ENCODE measurements at places on chromosomes 7 and 10.

- no peak for DNase-seq
These were observed 133.4 kb upstream of the CSTF2T start for GRCh38 chr10:51832652-51833383.

- DNase-seq, result no peak
These were observed 128.3 kb upstream of the POT1 start for GRCh38 chr7:125057963-125058362.

- no peak for DNase-seq
These were observed 11.2 kb upstream of the CRYGN start for GRCh38 chr7:151451156-151451555.

- DNase-seq, result no peak
These were observed 6.9 kb downstream of the ATP5MF start for GRCh38 chr7:99459087-99459486.

DNA sequence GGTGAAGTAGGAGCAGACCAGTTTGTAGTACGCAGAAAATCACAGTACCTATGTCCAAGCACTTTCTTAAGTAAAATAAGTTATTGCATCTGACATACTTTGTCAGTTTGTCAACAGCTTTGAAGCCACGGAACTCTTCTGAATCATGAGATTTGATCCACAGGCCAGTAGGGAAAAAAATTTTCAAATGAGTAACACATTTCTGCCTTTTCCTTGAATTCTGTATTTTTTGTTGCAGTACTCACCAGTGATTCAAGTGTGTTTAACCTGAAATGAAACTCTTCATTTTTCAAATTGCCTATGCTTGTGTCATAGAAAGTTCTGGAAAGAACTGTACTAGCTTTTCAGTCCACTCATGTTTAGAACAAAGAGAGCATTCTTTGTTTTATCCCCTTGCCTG lies 337.7 kb downstream of the GATA3 start:
- no peak for DNase-seq

DNA sequence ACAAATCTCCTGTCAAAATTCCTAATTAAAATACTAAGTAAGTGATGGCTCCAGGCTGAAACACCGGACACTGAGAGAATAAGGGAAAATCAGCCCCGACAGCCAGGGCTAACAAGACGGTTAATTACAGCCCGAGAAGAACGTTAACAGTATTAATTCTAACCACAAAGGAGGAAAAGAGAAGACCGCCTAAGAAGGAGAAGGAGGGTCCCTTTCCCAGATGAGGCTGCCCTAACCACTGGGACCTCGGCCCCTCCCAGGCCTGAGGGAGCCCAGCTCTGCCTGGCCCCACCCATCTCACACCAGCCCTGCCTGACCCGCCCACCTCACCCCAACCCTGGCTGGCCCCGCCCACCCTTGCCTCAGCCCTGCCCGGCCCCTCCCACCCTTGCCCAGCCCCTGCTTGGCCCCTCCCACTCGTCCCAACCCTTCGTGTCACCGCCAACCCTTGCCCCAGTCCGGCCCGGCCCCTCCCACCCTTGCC lies 51.3 kb downstream of the PWWP2B start:
- DNase-seq, result no peak

- no peak for DNase-seq
These were observed 10.8 kb upstream of the HBP1 start for GRCh38 chr7:107158028-107158427.

- DNase-seq, result no peak
These were observed 219.2 kb upstream of the BMPER start for GRCh38 chr7:33685981-33686683.

DNA sequence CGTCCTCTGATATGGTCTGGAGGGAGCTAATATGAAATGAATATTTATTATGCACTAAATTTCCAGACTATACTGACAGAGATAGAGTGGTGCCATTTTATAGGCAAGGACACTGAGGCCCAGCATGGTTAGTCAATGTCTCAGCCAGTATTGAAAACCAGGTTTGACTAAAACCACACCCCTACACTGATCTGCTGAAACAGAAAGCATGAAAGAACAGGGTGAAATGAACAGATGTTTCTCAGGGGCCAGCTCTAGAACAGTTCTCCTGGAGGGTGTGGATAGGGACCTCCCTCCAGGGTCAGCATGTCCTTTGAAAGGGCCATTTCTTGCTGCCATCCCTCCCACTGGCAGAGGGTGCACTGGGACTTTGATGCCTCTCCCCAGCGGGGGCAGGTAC lies 700.5 kb downstream of the GRID1 start:
- no peak for DNase-seq

GRCh38 chr7:2260820-2261219 lies 18.8 kb downstream of the NUDT1 start:
- DNase-seq, result no peak

DNA sequence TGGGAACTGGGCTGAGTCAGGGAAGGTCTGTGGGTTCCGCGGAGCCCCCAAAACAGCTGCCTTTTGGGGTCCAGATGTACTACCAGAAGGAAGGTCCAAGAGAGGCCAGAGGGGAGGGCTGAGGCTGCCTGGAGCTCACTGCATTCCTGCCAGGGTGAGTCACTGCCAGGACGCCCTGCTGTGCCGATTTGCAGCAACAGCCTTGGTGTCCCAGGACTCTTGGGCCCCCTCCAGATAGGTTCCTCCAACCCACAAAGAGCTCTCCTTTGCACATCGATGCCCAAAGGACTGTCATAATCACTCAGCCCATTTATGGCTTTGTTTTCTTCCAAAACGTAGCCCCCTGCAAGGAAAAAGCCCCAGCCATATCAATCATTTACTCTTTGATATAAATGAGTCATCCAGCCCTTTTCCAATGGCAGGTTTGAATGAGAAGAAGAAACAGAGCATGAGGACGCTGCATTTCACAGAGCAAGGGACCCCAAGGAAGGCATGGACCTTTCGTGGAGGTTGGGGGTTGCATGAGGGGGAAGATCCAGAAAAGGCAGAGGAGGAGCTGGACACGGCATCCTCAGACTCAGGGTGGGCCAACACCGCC lies 32.2 kb upstream of the COL13A1 start:
- DNase-seq, result no peak

- DNase-seq, result no peak
These were observed 661.8 kb upstream of the MBL2 start for GRCh38 chr10:53434413-53434812.

DNA sequence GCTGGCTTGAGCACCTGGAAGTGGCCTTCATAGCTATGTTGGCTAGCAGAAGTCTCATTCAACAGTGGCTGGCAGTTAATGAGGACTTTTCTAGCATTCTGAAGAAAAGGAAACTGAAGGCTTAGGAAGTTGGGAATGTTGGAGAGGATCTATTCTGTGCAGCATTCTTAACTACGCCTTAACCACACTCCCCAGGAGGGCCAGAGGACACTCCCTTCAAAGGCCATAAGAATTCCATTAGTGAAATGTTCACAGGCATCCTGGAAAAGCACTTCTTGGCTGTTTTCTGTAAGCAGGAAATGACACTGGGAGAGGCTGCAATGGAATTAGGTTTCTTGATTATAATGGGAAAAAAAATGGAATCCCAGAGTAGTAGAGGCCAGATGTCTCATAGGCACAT lies 188.9 kb downstream of the ARHGAP12 start:
- no peak for DNase-seq

- no peak for DNase-seq
These were observed 654.5 kb upstream of the CELF2 start for GRCh38 chr10:10363217-10363616.

DNA sequence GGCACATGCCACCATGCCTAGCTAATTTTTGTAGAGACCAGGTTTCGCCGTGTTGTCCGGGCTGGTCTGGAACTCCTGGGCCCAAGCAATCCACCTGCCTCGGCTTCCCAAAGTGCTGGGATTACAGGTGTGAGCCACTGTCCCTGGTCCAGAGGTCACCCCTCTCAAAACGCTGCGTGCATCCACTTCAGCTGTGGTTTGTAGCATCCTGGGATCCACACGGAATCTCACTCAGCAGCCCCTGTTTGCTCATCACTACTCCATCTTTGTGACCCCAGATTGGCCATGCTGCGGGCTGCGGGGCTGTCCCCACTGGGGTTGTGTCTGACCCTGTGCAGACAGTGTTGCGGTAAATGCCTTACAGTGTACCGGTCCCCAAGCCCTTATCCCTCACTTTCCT lies 3.5 kb downstream of the INPP5A start:
- DNase-seq, result no peak

- no peak for DNase-seq
These were observed 24.9 kb downstream of the GSAP start for GRCh38 chr7:77391230-77391629.

DNA sequence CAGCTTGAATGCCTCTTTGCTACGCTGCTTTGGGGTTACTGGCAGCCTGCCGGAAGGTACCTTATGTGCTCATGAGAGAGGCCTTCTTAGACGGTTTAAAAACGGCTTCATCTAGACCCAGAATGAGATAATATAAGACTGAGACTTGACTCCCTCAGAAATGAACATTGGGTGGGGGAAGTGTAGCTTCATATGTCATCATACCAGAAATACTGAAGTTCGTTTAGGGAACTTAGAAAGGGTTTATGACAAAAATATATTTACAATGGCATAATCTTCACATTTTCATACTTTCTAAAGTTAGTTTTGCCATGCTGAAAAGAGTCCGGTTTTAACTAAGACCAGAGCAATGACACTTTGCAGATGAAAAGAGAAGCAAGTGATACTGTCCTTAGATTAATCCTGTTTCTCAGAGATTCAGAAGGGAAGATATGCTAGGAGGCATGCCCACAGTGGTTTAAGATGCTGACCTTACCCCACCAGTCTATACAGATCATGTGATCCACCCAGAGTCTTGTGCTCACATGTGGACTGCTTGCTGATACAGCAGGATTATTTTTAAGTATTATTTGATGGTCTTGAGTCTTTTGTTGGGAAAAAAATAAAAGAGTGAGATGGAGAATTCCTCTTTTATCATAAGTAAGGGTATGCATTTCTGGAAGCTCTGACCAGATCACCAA lies 40.8 kb upstream of the HGF start:
- DNase-seq, result no peak

GRCh38 chr7:140122965-140123364 lies 53.8 kb downstream of the KDM7A start:
- no peak for DNase-seq

GRCh38 chr7:143358626-143359025 lies 3.9 kb downstream of the FAM131B start:
- DNase-seq, result no peak

DNA sequence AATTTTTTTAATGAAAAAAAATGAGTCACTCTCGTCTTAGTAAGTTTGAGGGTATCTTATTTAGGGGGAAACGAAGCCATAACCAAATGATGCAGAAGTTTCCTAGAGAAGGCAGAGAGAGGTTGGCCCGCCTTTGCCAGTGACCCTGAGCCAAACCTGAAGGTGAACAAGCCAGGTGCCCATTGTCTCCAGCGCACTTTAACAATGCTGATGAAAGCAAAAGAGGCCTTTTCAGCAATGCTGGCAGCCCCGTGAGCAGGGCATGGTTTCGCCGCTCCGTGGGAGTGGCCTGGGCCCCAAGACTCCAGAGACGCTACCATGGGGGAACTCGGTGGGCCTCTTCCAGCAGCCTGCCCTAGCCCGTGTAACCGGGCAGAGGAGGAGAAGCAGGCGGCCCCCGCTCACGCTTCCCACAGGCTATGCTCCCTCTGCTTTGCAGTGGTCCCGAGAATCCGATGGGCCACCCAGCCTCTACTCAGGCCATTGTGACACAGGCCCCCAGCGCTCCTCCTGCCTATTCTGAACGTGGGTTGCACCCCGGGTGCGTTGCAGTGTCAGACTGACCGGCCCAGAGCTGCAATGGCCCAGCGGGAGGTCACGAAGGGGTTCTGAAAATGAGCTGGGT lies 14.0 kb upstream of the UNCX start:
- DNase-seq, result no peak

DNA sequence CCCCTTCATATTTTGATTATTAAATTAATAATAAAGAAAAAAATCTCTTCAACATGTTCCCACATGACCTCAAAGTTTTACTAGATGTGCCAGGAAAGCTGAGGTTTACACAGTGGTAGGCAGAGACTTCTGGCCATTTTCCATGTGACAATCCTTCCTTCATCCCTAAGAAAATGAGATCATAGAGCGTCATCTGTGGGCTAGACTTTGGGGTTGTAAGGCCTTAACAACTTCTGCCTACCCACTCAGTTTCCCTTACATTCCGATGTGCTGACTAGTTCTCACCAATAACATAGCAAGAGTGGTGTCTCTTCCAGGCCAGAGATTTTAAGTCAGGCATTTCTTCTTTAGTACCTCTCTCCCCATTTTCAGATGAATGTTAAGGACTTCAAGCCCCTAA lies 171.1 kb upstream of the PHF14 start:
- DNase-seq, result no peak

DNA sequence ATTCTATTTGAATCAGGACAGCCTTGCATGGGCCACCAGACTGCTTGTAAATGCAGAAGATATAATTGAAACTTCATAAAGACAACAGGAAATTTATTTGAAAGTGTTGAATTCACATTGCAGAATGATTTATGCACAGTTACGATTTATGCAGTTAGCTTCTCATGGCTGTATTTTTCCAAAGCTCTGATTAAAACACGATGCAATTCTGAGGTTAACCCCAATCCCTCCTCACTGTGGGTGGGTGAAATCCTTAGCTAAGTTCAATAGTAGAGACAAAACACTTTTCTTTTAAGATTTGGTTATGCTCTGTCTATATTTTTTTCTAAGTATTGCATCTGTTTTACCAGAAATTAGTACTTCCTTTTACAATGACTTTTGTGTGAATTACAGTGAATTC lies 728.8 kb upstream of the IGFBP3 start:
- DNase-seq, result no peak

DNA sequence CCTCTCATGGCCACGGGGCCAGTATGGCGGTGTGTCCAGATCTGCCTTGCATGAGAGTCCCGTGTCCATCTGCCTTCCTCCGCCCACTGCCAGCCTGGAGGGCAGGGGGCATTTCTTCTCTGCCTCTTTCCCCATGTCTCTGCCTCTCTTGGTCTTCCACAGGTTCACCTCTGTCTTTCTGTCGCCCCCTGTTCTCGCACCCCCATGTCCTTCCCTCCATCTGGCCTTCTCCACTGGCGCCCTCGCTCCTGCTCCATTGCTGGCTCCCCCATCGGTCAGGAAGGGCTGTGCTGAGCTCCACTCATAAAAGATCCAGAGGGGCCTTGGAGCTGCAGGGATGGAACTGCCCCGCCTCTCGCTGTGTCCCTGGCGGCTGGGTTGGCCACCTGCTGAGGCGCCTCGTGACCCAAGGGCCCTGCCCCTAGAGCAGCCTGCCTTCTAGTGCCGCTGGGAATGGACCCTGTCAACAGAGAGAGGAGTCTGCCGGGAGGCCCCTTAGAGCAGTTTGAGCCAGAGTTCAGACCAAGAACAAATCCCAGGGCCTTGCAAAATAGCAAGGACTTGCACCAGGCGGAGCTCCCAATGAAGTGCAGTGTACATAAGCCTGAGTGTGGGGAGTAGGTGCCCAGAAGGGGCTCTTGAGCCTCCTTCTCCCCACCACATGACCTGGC lies 42.0 kb downstream of the GOLGA7B start:
- DNase-seq, result no peak

GRCh38 chr7:29039821-29040578 lies 81.9 kb upstream of the TRIL start:
- no peak for DNase-seq

DNA sequence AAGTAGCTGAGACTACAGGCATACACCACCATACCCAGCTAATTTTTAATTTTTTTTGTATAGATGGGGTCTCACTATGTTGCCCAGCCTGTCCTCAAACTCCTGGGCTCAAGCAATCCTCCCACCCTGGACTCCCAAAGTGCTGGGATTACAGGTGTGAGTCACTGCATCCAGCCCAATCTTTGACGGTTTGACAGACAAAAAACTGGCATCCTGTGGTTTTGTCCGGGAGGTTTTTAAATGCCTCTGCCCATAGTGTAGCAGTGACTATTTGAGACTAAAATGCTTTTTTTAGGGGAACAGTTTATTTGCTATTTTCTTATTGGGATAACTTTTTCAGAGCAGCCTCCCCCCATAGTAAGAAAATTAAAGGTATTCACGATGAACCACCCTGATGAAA lies 523.7 kb upstream of the GALNT17 start:
- DNase-seq, result no peak
